ENCODE measurements at places on chromosomes 3 and 15. TPM values are rescaled to one million over a fixed set of nuclear protein-coding genes. Genes with fewer than 3 reads are reported as not detected.
A peak's percentile ranks its signal among the peaks of the same experiment; 100 is the strongest.

DNA sequence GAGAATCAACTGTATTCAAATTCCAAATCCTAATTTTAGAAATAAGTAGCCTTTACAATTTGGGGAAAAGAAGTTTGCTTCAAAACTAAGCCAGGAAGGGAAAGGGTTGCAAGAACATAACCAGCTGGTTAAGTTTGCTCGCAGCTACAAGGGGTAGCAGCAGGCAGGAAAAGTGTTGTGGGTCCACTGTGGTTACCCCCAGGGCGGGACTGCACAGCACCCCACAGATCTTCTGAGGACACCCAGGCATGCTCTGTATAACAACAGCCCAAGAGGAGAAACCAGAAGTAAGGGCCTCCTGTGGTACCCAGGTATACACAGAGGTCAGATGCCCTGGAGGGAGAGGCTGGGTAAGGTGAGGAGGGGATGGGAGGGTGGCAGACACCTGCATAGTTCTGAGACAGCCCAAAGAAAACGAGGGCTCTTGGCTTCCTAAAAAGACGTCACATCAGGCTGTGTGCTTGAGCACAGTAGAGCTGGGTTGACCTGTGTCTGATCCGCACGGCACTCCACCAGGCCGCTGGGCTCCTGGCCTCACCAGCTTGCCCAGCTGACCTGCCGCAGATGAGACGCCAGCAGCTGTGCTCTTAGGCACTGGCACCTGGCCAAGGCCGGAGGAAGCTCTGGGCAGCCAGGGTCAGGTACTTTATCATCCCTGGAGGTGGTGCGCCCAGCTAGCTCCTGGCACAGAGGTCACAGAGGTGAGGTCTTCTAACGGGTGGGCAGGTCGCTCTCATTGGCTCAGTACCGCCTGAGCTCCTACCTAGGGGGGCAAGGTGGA, 81.8 kb upstream of the SNRPA1 start:
- H3K36me3 ChIP-seq: peaks cover 18% of the 10 kb centered on the region
- no peak overlapping the region for H3K27ac ChIP-seq
- no peak for DNase-seq
- no peaks in the 10 kb centered on the region for H3K27me3 ChIP-seq

DNA sequence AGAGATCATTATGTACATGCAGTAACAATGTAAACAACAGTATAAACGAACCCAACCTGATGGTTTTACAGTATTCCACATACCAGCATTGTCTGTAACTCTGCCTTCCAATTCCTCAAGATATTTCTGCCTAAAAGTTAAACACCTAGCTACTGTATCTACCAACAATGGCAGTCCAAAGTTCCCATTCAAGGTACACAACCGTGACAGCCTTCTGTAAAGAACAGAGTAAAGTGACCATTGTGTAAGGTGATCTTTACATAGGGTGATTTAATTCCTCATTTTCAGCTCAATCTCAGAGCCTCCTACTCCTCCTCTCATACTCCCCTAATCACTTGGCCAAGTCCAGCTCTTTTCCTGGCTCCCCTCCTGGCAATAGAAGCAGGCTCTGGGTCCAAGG, 10.4 kb downstream of the SECISBP2L start:
- peak; percentile 88 for DNase-seq
- peaks cover 49% of the 10 kb centered on the region for H3K4me1 ChIP-seq
- H3K27me3 ChIP-seq: no peaks in the 10 kb centered on the region
- peaks cover 13% of the 10 kb centered on the region for H3K36me3 ChIP-seq
- H3K27ac ChIP-seq: peak overlapping the region; percentile 66

- no peak overlapping the region for H3K27ac ChIP-seq
- no peaks in the 10 kb centered on the region for H3K36me3 ChIP-seq
- H3K4me3 ChIP-seq: no peak overlapping the region
Measured at GRCh38 chr3:12194669-12195161, 36.0 kb upstream of the TIMP4 start.

The KBTBD12 gene
- not detected for total RNA-seq

GRCh38 chr3:94269763-94270162, 206.9 kb downstream of the NSUN3 start:
- H3K4me3 ChIP-seq: no peak overlapping the region
- H3K36me3 ChIP-seq: no peaks in the 10 kb centered on the region
- DNase-seq: no peak
- H3K4me1 ChIP-seq: no peaks in the 10 kb centered on the region

The TMEM207 gene
- not detected for total RNA-seq

GRCh38 chr3:36489101-36489500, 108.8 kb downstream of the STAC start:
- no peak overlapping the region for H3K27ac ChIP-seq
- H3K36me3 ChIP-seq: no peaks in the 10 kb centered on the region
- no peak for DNase-seq

The SI gene
- not detected for total RNA-seq

DNA sequence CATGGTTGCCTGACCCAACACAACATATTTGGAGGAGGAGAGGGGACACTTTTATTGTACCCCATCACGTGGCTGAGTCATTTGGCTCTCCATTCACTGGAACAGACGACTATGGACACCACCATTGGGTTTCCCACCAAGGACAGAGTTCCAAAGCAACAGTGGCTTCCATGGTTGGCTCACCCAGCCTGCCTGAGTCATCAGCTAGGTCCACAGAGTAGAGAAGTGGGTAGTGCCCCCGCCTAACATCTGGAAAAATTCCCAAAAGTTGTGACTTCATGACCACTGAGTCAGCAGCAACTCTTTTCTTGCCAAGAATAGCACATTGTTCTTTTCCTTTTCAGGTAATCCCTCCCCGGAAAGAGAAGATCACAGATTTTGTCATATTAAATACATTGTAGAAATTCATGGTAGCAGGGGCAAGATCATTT, 3.0 kb upstream of the PPP1R2 start:
- peak; percentile 62 for DNase-seq
- H3K27me3 ChIP-seq: no peaks in the 10 kb centered on the region
- H3K36me3 ChIP-seq: no peaks in the 10 kb centered on the region

The TTLL3 gene
- 9.5 TPM for total RNA-seq

- no peaks in the 10 kb centered on the region for H3K4me1 ChIP-seq
- no peak for DNase-seq
- H3K27ac ChIP-seq: no peak overlapping the region
- H3K36me3 ChIP-seq: no peaks in the 10 kb centered on the region
- H3K27me3 ChIP-seq: no peaks in the 10 kb centered on the region
Measured at GRCh38 chr3:100875239-100875638, 118.0 kb downstream of the ABI3BP start.

DNA sequence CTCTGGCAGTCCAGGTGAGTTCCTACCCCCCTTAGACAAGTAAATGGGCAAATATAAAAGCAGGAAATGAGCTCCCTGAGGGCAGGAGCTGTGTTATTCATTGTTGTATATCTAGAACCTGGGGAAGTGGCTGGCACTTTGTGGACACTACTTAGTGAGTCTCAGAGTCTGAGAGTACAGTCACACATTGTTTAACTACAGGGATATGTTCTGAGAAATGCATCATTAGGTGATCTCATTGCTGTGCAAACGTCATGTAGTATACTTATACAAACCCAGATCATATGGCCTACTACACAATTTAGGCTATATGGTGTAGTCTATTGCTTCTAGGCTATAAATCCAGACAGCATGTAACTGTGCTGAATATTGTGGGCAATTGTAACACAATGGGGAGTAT, 52.4 kb downstream of the DRD3 start:
- DNase-seq: no peak
- H3K27me3 ChIP-seq: no peaks in the 10 kb centered on the region
- H3K4me1 ChIP-seq: no peaks in the 10 kb centered on the region
- H3K36me3 ChIP-seq: no peaks in the 10 kb centered on the region
- no peak overlapping the region for H3K4me3 ChIP-seq

GRCh38 chr3:108673988-108674661, 83.1 kb downstream of the RETNLB start:
- no peaks in the 10 kb centered on the region for H3K27me3 ChIP-seq
- H3K36me3 ChIP-seq: peaks cover 13% of the 10 kb centered on the region
- no peak overlapping the region for H3K27ac ChIP-seq
- H3K4me3 ChIP-seq: no peak overlapping the region
- DNase-seq: no peak

The GOLGA6L4 gene
- total RNA-seq: 1.7 TPM

The FMN1 gene
- 0.81 TPM for total RNA-seq

DNA sequence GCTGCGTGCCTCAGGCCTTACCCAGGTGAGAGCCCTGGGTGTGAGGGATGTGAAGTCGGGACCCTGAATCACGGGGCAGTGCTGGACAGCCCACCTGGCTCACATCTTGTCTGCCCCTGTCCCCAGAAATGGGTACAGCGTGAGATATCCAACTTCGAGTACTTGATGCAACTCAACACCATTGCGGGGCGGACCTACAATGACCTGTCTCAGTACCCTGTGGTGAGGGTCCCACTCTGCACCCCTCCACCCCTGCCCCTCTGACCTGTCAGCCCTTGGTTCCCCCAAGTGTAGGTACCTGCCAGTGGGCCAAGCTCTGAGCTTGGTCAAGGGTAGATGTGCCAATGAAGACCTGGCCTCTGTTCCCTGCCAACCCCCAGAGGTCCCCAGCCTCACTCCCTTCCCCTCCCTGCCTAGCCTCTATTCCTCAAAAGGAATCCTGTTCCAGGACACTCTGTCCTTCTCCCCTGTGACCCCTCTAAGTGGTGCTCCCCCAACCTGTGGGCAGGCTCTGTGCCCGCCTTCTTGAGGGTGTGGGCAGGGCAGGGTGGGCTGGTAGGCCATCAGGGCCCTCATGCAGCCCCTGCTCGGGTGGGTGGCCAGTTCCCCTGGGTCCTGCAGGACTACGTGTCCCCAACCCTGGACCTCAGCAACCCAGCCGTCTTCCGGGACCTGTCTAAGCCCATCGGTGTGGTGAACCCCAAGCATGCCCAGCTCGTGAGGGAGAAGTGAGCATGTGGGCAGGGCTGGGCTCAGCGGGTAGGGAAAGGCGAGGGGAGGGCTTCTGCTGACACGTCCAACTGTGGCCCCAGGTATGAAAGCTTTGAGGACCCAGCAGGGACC, 25.1 kb downstream of the NBEAL2 start:
- no peaks in the 10 kb centered on the region for H3K4me1 ChIP-seq
- no peak overlapping the region for H3K27ac ChIP-seq
- no peak for DNase-seq
- no peaks in the 10 kb centered on the region for H3K27me3 ChIP-seq

The CFAP20DC gene
- not detected for total RNA-seq

- no peak for DNase-seq
- no peak overlapping the region for H3K27ac ChIP-seq
- H3K27me3 ChIP-seq: no peaks in the 10 kb centered on the region
- no peak overlapping the region for H3K4me3 ChIP-seq
- H3K36me3 ChIP-seq: peaks cover 1% of the 10 kb centered on the region
Measured at GRCh38 chr15:101213570-101213969, 38.3 kb downstream of the CHSY1 start.

The SGO1 gene
- total RNA-seq: 23.8 TPM

The MFN1 gene
- total RNA-seq: 37.5 TPM

The DPH3 gene
- total RNA-seq: 21.6 TPM

GRCh38 chr3:62803276-62803675, 71.9 kb downstream of the CADPS start:
- no peaks in the 10 kb centered on the region for H3K27me3 ChIP-seq
- no peaks in the 10 kb centered on the region for H3K4me1 ChIP-seq
- no peak overlapping the region for H3K4me3 ChIP-seq

- H3K27ac ChIP-seq: no peak overlapping the region
- no peaks in the 10 kb centered on the region for H3K36me3 ChIP-seq
- no peak for DNase-seq
Measured at GRCh38 chr3:15795651-15796308, 2.0 kb downstream of the ANKRD28 start.

DNA sequence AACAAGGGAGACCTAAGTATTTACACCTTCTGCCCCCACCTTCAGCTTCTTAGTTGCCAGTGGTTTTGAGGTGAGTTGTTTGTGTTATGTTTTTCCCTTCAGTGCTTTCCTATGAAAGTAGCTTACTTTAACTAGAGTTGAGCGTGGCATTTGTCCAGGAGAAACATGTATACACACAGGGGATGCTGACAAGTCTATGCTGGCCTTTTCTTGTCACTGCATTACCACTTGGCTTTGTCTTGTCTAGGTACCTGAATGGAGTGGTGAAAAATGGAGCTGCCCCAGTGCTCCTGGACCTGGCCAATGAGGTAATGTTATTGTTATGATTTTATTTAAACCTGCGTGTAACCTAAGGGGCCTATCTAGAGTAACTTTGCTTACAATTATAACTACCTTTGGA, 74.4 kb downstream of the CDIN1 start:
- DNase-seq: no peak
- no peaks in the 10 kb centered on the region for H3K4me1 ChIP-seq
- H3K4me3 ChIP-seq: no peak overlapping the region
- no peak overlapping the region for H3K27ac ChIP-seq
- no peaks in the 10 kb centered on the region for H3K36me3 ChIP-seq
- no peaks in the 10 kb centered on the region for H3K27me3 ChIP-seq

Measured in HepG2 (cell line).